ENCODE measurements at places on chromosomes 5 and 9.

DNA sequence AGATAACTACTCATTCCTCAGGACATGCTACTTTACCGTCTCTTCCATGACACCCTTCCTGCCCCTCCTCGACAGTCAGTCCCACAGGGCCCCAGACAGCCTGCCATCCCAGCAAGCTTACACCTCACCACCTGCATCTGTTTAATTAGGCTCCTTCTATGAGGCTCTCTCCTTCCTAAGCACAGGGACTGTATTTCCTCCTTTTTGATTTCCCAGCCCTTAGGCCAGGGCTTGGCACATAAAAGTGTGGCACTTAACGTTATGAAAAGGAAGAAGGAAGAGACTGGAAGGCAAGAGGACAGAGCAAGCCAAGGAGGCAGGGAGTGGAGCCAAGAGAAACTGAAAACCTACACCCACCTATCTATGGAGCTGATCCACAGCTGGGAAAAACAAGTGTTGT lies 146.8 kb downstream of the SIL1 start:
- DNase-seq: no peak

GRCh38 chr5:160297004-160297403 lies 15.4 kb downstream of the CCNJL start:
- no peak for DNase-seq

DNA sequence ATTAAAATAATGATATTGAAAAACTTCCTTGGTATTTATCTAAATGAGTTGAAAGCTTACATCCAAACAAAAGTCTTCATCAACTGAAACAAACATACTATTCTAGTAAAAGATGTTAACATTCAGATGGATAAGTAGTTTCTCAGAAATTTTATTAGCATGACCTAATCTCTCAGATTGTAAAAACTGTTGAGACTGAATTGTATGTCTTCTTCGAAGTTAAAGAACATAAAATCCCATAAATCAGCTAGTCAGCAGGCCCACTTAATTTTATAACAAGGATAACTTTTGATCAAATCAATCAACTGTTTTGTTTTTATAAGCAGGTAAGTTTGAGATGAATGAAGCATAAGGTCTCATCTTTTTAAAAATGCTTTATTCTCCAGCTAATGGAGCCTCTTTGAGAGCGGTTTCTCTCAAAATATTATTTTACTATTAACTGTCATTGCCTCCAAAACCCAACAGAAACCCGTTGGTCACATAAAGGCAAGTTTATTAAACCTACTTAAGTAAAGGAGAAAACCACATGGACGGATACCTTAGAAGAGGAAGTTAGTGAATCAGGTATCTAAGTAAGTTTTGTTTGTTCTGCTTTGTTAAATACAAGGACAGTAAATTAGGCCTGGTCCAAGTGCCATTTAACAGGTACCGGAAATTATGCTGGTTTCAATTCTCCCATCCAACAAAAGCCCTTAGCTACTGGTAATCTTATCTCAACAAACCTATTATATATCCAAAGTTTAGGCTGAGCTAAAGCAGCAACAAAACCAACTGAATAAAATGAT lies 457.0 kb downstream of the PDE4D start:
- no peak for DNase-seq

GRCh38 chr9:128438343-128439109 lies 17.3 kb upstream of the ODF2 start:
- peak; percentile 77 for DNase-seq

DNA sequence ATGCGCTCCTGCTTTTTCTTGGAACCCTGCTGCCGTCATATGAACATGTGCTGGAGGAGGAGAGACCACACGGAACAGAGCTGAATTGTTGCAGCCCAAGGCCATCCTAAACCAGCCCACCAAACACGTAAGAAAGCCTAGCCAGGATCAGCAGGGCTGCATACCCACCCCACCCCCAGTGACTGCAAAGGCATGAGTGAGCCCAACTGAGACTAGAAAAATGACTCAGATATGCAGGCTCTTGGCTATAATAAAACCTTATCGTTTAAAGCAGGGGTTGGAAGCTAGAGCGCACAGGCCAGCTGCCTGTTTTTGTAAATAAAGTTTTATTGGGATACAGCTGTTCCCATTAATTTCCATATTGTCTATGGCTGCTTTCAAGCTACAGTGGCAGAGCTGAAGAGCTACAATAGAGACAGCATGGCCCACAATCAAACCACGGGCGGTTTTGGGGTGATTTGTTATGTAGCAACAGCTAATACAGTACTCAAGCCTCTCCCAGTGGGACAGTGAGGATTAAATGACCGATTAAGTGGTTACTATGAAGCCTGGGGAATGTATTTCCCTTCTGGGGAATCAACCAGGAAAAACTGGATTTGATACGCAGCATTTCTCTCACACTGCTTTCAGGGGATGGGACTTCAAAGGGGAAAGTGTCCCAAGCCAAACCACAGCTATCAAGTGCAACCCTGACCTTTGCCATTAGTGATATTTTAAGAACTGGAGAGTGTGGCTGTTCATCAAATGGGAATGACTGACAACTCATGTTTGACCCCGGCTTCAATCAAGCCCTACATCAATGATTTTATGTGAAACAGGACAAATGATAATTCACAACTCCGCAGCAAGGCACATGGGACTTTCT lies 6.3 kb downstream of the SHB start:
- no peak for DNase-seq

GRCh38 chr9:94829380-94830070 lies 103.0 kb downstream of the AOPEP start:
- DNase-seq: no peak

DNA sequence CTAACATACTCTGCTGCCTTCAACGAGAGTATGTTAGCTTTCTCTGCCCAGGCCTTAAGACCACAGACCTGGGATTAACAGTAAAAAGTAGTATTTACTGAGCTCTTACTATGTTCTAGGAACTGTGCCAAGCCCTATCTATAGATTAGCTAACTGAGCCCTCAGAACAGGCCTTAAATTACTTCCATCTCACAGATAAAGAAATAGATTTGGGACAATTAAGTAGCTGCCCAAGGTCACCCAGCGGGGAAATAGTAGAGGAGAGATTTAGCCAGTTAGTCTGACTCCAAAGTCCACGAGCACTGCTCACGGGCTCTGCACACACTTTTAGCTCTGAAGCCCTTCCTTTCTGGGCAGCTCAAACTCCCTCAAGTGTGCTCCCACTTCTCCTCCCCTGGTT lies 64.5 kb upstream of the EQTN start:
- no peak for DNase-seq

GRCh38 chr5:94744906-94745305 lies 126.4 kb downstream of the SLF1 start:
- DNase-seq: no peak

- no peak for DNase-seq
Observed at GRCh38 chr9:31520301-31521085, 864.0 kb upstream of the ACO1 start.

DNA sequence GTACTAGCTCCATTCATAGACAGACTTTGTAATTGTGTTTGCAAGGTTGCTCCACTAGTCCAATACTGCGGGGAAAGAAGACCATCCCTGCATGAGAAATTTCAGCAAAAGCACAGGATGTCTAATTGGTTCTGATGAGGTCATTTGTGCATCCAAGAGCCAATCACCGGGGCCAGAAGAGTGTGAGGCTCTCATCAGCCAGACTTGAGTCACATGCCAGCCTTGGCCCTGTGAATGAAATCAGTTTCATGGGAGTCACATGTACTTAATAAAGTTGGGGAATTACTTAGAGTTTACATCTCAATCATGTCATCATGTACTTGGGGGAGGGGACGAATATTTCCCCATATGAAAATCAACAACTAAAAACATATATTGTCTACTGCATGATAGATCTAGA lies 1236.0 kb downstream of the MAT2B start:
- DNase-seq: no peak

GRCh38 chr5:2329741-2330140 lies 421.7 kb downstream of the IRX2 start:
- no peak for DNase-seq

GRCh38 chr5:177271113-177271512 lies 32.4 kb downstream of the RAB24 start:
- no peak for DNase-seq

DNA sequence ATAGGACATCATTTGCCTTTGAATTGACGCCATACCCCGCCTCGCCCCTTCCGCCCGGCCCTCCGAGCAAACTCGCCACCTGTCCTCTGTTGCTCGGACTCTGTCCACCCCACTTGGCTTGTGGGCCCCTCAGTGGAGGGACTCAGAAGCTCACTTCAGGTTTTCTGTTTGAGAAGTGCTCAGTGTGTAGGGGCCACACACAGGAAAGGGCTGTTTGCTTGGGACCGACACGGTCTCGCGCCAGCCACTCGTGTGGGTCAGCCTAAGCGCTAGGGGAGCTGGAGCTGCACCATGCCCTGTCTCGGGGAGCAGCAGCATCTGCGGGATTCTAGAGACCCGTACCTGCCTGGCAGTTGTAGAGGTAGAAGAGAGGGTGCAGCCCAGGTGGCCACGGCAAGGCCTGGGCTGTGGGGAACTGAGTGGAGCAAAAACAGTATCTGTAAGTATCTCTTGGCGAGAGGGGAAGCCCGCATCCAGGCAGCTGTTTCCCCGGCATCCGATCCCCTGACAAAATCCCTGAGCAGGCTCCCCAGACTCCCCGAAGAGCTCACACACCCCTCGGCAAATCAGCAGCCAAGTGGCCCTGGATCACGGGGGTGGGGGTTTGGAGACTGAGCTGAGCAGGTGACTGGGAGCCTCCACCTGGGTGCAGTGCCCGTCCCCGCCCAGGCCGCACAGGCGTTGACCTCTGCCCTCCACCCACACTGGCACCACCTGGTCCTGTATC lies 52.2 kb downstream of the COL5A1 start:
- DNase-seq: no peak

DNA sequence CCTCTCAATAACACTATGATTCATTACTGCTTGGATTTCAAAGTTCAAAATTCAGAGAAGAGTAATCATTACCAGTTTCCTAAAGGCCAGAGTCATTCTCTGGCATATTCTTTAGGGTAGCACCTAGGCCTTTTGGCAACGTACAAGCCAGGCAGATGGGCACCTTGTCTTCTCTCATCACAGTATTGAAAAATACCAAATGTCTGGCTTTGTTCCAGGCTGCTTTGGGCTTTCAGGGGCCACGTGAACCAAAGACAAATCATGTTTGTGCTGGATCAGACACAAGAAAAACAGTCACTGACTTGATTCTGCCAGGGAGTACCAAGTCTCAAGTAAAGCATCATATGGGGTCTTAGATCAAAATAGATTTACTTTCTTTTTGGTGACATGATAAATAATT lies 15.5 kb downstream of the MEGF9 start:
- no peak for DNase-seq

- DNase-seq: no peak
Observed at GRCh38 chr9:108473209-108474112, 382.3 kb downstream of the ACTL7B start.

- no peak for DNase-seq
Observed at GRCh38 chr9:7228726-7229125, 471.0 kb downstream of the KDM4C start.

DNA sequence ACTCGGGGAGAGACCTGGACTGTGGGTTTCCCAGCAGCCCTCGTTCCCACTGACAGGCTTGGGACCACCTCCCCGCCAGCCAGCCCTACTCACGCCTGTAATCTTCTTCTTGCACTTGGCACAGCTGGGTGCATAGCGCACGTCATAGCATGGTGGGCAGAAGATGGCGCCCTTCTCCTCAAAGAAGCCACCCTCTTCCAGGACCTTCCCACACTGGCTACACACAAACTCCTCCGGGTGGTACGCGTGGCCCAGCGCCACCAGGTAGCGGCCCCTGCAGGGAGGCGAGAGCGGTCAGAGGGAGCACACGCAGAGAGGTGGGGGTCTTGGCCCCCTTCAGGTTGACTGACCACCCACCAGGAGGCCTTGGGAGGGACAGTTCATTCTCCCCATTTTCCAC lies 9.4 kb downstream of the PDLIM7 start:
- DNase-seq: no peak

DNA sequence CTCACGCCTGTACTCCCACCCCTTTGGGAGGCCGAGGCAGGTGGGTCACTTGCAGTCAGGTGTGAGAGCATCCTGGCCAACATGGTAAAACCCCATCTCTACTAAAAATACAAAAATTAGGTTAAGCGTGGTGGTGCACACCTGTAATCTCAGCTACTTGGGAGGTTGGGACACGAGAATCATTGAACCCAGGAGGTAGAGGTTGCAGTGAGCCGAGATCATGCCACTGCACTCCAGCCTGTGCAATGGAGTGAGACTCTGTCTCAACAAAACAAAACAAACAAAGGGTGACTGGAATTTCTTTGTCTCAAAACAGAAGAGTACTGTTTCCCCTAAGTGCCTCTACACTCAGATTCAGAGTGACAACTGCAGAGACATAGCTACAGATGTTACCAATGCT lies 116.1 kb downstream of the AP3B1 start:
- DNase-seq: no peak

GRCh38 chr5:64505769-64506566 lies at the start of gene RGS7BP:
Gene RGS7BP, plus strand, starts transcription at chr5:64506015. Its CDS starts 610 bp downstream, at chr5:64506625.
- DNase-seq: no peak

DNA sequence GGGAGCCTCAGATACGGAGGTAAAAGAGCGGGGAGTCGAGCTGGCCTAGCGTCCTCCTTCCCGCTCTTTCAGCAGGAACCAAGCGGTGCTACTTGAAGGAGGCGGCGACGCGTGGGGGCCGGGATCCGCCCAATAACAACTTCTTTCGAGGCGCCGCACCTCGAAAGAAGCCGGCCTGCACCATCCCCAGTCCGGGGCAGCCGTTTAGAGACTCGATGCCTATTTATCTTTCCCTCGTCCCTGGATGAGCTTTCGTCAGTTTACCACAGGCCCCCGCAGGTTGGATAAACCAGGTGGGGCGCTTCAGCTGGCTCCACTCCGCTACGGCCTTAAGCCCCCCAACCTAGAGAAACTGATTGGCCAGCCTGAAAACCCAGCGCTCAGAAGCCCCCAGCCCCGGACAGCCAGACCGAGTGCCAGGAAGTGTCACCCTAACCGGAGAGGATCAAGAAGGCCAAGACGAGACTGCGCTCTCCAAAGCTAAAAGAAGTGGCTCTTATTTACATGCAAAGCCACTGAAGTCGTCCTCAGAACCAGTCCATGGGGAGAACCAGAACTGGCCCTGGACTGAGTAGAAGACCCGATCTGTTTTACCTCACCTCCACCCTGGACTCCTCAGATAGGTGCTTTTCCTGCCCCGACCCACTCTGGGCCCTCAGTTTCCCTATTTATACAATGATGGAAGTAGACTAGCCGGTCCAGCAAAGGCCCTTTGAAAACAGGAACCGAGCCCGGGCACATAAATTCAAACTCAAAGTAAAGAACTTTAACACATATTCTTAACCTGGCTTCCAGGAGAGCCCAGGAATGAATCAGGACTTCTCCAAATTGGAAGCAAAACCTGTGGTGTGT lies 1.4 kb downstream of the HAND1 start:
- DNase-seq: no peak

GRCh38 chr9:31612336-31613030 lies 772.0 kb upstream of the ACO1 start:
- DNase-seq: no peak

- no peak for DNase-seq
Observed at GRCh38 chr5:23007236-23007635, 154.1 kb upstream of the CDH12 start.

- DNase-seq: no peak
Observed at GRCh38 chr9:16133556-16134227, 580.8 kb downstream of the CCDC171 start.

GRCh38 chr9:83281306-83282255 lies 218.6 kb upstream of the RASEF start:
- no peak for DNase-seq

Measured in activated B cell treated with CpG ODN at 0.5 μM for 24 hours (primary cell).